Tibial nerve (tissue), 4 donors: ENCODE measurements at places on chromosomes 7 and 10.

- peaks cover 5% of the 10 kb centered on the region for H3K4me1 ChIP-seq
- H3K36me3 ChIP-seq, result no peaks in the 10 kb centered on the region
- no peak overlapping the region for H3K4me3 ChIP-seq
- no peaks in the 10 kb centered on the region for H3K27me3 ChIP-seq
Measured at GRCh38 chr10:1194161-1194560, 138.0 kb downstream of the WDR37 start.

DNA sequence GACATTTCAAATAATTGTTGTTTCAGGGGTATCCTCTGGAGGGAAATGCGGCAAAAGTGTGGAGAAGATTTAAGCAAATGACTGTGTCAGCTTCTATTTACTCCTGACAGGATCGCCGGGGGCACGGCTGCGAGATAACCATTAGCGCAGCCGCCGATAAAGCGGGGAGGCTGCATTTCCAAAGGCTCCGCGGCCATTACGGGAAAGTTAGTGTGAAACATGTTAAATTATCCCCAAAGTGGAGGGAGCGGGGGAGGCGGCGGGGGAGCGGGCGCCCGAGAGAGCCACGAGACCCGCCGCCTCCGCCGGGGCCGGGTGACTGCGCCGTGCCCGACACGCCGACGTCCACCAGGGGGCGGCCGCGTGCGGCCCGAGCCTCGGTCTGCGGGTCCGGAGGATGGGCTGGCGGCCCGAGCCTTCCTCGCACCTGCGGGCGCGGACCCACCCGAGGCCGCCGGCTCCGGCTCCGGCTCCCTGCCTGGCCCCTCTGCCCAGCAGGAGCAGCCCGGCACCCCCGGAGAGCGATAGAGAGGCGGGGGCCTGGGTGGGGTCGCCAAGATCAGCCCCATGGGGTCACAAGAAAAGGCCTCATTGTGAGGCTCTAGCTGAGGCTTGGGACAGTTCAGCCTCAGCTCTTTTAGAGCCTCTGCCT lies 74.4 kb upstream of the PAX2 start:
- no peak overlapping the region for H3K4me3 ChIP-seq
- no peak overlapping the region for H3K27ac ChIP-seq
- H3K4me1 ChIP-seq, result no peaks in the 10 kb centered on the region
- H3K36me3 ChIP-seq, result no peaks in the 10 kb centered on the region
- no peak for DNase-seq
- H3K27me3 ChIP-seq, result no peaks in the 10 kb centered on the region

DNA sequence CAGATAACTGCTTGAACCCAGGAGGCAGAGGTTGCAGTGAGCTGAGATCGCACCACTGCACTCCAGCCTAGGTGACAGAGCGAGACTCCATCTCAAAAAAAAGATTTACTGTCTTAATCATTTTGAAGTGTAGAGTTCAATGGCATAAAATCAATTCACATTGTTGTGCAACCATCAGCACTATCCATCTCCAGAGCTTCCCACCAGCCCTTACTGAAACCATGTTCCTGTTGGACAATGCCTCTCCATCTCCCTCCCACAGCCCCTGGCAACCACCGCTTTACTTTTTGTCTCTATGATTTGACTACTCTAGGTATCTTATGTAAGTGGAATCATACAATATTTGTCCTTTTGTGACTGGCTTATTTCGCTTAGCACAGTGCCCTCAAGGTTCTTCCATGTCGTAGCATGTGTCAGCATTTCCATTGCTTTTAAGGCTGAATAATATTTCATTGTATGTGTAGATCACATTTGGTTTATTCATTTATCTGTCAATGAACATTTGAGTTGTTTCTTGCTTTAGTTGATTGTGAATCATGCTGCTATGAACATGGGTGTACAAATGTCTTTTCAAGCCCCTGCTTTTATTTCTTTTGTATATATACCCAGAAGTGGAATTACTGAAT lies 33.1 kb downstream of the NACAD start:
- no peak overlapping the region for H3K27ac ChIP-seq
- no peaks in the 10 kb centered on the region for H3K27me3 ChIP-seq
- no peak overlapping the region for H3K4me3 ChIP-seq
- no peak for DNase-seq
- H3K36me3 ChIP-seq, result no peaks in the 10 kb centered on the region

GRCh38 chr10:35392482-35393228 lies 56.3 kb downstream of the CCNY start:
- no peak overlapping the region for H3K27ac ChIP-seq
- no peak overlapping the region for H3K4me3 ChIP-seq
- H3K4me1 ChIP-seq, result no peaks in the 10 kb centered on the region
- no peak for DNase-seq

- no peaks in the 10 kb centered on the region for H3K36me3 ChIP-seq
- no peaks in the 10 kb centered on the region for H3K27me3 ChIP-seq
- no peaks in the 10 kb centered on the region for H3K4me1 ChIP-seq
- H3K27ac ChIP-seq, result no peak overlapping the region
Measured at GRCh38 chr7:19353180-19353579, 208.0 kb upstream of the FERD3L start.
